Fibroblast of the aortic adventitia (primary cell): ENCODE measurements at places on chromosomes 3 and 15. TPM values are rescaled to one million over a fixed set of nuclear protein-coding genes. Genes with fewer than 3 reads are reported as not detected.

Gene ST3GAL6
- 2.3 and 3.5 TPM in 2 replicates for total RNA-seq

Gene IFT57
- 47.6 and 199 TPM in 2 replicates for total RNA-seq

Gene CLDN11
- 375 and 661 TPM in 2 replicates for total RNA-seq

Gene UROC1
- total RNA-seq = not detected in 2 replicates

Gene CPN2
- not detected in 2 replicates for total RNA-seq

Gene HDC
- total RNA-seq = not detected in 2 replicates

Gene GOLGA8T
- total RNA-seq = not detected in 2 replicates

Gene PPP1R14D
- total RNA-seq = not detected in 2 replicates

Gene TEX55
- not detected in 2 replicates for total RNA-seq

Gene ARHGAP31
- 11.4 and 23.5 TPM in 2 replicates for total RNA-seq

Gene HYKK
- 3.3 and 10.2 TPM in 2 replicates for total RNA-seq

Gene GPR160
- 0.90 TPM in 1 of 2 replicates, not detected in the other for total RNA-seq

Gene SERPINI2
- not detected in 2 replicates for total RNA-seq

Gene PIF1
- total RNA-seq = 2.0 and 7.4 TPM in 2 replicates

Gene RETNLB
- total RNA-seq = not detected in 2 replicates

Gene MGLL
- total RNA-seq = 8.3 and 25.8 TPM in 2 replicates

Gene SLC28A1
- not detected in 2 replicates for total RNA-seq

Gene GALNT15
- 10.9 and 22.0 TPM in 2 replicates for total RNA-seq

Gene FETUB
- not detected in 2 replicates for total RNA-seq

Gene KNG1
- not detected in 2 replicates for total RNA-seq

Gene NANOGP8
- total RNA-seq = 0.81 TPM in 1 of 2 replicates, not detected in the other

Gene SLC6A1
- not detected in 2 replicates for total RNA-seq

Gene CDHR4
- total RNA-seq = 0.09 TPM in 1 of 2 replicates, not detected in the other

Gene KBTBD13
- total RNA-seq = not detected in 2 replicates

Gene INSYN1
- 1.2 and 5.5 TPM in 2 replicates for total RNA-seq

Gene STX19
- not detected in 2 replicates for total RNA-seq

Gene DAG1
- total RNA-seq = 34.1 and 63.4 TPM in 2 replicates

Gene THRB
- total RNA-seq = 4.7 and 8.7 TPM in 2 replicates
